ENCODE measurements at places on chromosomes 6 and 20.

- no peak for DNase-seq
Measured at GRCh38 chr6:128421788-128422187, 98.6 kb downstream of the PTPRK start.

- no peak for DNase-seq
Measured at GRCh38 chr6:108309844-108310243, 15.0 kb downstream of the AFG1L start.

GRCh38 chr20:19631410-19631809, 126.6 kb upstream of the RIN2 start:
- no peak for DNase-seq

DNA sequence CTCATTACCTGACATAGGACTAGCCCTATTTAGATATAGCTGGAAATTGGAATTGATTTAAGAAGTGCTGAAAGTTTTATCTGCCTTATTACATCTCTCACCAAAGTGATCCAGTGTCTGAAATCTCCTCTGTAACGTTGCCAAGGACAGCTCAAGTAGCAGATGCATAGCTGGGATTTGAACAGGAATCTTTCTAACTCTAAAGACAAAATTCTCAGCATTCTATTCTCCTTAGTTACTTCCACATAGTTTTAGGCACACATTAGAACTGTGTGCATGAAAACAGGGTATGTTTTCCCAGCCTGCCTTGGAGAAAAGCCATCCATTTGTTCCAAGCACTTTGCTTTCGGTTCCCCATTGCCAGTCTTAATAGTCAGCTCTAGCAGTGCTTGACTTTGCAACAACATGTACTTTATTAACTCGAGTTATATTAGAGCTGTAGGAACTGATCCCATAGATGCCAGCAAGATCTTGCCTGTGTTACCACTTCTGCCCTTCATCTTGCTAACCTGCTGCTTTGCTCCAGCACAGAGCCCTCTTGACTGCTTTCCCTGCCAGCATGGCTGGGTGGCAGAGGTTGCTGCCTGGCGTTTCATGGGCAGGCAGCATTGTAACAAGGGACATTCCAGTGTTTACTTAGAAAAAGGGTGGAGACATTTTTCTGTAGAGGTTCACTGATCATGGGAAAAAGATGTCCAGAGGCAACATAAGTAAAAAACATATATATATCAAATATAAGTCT, 56.1 kb upstream of the STMND1 start:
- peak; percentile 82 for DNase-seq

- no peak for DNase-seq
Measured at GRCh38 chr6:36977470-36977941, 8.5 kb downstream of the MTCH1 start.

GRCh38 chr6:10190042-10190441, 224.8 kb downstream of the TFAP2A start:
- no peak for DNase-seq

GRCh38 chr20:2337142-2337541, 41.3 kb downstream of the TGM3 start:
- DNase-seq: no peak

Measured in iris pigment epithelial cell (primary cell).